ENCODE measurements at places on chromosomes 3 and 15.

GRCh38 chr15:55239440-55240124 is 42.8 kb upstream of the RSL24D1 start:
- no peak for DNase-seq

DNA sequence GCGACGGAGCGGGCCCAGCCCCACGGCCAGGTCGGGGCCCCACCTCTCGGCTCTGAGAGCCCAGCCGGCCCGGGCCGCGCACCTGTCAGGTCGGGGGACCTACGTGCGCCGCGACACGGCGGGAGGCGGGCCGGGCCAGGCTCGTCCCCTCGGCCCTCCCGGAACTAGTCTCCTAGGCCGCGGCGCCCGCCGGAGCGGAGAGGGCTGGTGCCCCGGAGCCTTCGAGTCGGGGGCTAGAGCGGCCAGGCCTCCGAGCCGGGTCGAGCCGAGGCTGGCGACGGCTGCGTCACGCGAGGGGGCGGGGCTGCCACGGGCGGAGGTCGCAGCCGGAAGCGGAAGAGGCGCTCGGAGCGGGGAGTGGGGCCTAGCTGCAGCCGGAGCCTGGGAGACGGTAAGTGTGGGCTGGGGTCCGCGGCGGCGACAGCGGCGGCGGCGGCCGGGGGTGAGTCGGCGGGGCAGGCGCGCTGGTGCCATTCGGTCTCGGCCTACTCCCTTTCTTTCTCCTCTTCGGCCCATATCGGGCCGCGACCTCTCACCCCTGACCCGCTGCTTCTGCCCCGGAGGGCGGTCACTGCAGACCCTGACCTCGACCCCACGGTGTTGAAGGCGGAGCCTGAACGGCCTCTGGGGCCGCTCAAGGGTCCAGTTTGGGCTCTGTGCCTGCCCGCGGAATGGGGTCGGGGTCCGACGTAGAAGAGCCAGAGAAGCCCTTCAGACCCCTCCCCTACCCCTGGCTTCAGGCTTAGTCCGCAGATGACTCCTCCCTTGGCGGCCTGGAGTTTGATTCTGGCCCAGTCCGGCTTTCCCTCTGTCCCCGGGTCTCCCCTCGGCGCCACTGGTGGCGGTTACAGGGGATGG is at the start of gene CLK3:
CLK3 (plus strand) TSS at position 329 of the 858 bp plus-strand sequence. CDS start 3,361 bp downstream, outside the sequence.
- DNase-seq: peak; percentile 71

GRCh38 chr3:150247441-150247840 is 160.7 kb upstream of the TSC22D2 start:
- DNase-seq: no peak

DNA sequence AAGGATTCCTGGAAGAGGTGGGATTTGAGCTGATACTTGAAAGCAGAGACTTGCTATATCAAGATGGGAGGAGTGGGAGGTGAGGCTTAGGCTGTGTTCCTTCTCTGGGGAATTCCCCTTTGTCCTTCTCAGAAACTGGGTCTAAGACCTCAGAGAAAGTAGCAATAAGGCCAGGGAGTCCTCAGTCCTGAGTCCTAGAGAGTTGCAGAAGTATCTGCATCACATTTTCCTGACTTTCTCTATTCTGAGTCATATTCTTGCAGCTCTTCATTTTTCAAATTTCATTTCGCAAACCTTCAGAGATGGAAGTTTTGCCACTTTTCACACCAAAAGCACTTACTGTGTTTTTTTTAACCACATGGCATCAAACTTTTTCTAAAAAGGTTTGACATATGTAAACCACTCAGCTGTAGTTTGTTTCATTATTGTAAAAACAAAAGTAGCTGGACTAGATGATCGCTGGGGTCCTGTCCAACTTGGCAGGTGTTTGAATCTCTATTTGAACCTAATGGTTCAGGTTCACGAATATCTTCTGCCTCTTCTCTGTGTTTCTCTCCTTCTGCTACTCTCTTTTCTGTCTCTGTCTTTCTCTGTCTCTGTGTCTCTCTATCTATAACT is 21.3 kb downstream of the COLQ start:
- DNase-seq: no peak

GRCh38 chr15:77645602-77646001 is 12.9 kb upstream of the LINGO1 start:
- no peak for DNase-seq

- no peak for DNase-seq
Measured at GRCh38 chr3:24100696-24101402, 155.8 kb downstream of the NR1D2 start.

GRCh38 chr3:63037116-63037515 is 161.9 kb upstream of the CADPS start:
- no peak for DNase-seq

GRCh38 chr3:180881065-180881801 is 31.2 kb upstream of the FXR1 start:
- no peak for DNase-seq

- no peak for DNase-seq
Measured at GRCh38 chr3:150248888-150249681, 159.0 kb upstream of the TSC22D2 start.

- DNase-seq: no peak
Measured at GRCh38 chr3:13042127-13042701, 31.0 kb downstream of the IQSEC1 start.

DNA sequence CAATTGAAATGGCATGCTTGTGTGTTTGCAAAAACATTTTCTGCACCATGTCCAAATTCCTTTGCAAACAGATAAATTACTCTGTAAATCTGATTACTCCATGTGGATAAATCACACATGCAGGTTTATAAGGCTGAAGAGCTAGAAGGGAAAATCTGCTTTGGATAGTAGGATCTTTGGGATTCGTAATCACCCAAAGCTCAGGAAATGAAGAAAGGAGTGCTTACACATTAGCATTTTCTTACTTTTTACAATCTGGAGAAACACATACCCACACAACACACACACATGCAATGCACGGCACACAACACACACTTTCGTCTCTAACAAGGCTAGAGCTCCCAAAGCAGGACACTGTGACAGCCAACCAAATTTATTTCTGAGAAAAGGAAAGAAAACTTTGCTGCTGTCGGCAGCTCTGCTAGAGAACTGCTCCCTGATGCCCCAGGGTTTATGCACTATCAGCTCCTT is 2.1 kb downstream of the LSAMP start:
- no peak for DNase-seq

DNA sequence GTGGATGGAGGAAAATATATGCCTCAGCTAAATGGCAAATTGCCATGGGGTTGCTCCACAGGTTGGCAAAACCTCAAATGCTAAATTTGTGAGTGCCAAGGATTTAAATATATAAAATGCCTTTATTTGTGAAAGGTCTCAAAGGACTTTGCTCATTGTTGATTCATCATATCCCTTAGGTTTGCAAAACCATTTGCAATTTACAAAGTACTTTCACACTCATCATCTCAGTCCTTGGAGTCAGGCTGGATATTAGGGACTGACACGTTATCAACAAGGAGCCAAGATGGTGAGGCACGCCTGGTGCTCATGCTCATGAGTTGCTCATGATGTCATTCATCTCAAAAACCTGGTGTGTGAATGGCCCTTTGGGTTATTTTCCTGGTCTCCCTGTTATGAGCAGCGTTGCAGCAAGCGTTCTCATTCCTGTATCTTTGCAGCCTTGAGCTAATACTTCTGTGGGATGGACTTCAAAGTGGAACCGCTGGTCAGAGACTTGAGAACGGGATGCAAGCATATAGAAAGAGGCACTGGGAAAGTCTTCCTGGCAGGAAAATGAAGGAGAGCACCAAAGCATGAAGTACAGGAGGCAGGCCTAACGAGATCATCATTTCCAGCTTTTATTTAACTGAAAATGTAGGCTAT is 66.0 kb downstream of the MYO1E start:
- DNase-seq: no peak

GRCh38 chr3:88195951-88196434 is 46.2 kb downstream of the C3orf38 start:
- DNase-seq: no peak

- DNase-seq: no peak
Measured at GRCh38 chr3:182981038-182981380, 671 bp upstream of the DCUN1D1 start.

GRCh38 chr3:58334013-58334321 is 1.3 kb downstream of the PXK start:
- no peak for DNase-seq

GRCh38 chr15:86444527-86444926 is 364.9 kb downstream of the AGBL1 start:
- DNase-seq: no peak

GRCh38 chr3:44870375-44871061 is 3.9 kb upstream of the TGM4 start:
- DNase-seq: peak; percentile 37

DNA sequence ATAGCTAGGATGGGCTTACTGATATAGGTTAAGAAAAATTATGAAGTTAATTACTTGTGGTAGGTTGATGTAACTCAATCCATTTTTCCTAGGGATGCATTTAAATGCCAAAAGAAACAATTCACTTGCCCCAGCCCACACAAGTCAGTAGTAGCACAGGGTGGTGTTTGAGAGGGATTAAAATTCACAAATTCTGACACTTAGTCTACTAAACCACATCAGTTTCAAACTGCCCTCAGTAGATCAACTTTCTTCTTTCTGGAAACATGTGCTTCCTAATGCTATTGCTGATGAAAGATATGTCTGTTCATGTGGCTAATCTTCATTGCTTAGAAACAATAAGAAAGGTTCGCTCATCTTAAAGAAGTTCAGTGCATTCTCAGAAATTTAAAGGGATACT is 160.6 kb downstream of the EPHA3 start:
- no peak for DNase-seq

- DNase-seq: no peak
Measured at GRCh38 chr3:126478581-126479310, 3.1 kb upstream of the ZXDC start.

DNA sequence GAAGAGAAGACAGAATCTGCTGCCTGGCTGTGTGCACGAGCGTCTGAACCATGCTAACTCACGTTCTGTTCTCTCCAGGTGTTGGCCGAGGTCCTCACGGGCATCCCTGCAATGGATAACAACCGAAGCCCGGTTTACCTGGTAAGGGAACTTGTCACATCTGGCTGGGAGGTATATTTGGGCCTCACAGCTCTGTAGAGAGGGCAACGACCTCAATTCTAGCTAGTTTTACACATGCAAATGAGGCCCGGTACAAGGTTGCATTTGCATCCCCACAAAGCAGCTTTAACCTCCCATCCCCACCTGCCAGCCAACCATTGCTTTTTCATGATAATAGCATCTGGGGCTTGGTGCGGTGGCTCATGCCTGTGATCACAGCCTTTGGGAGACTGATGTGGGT is 22.0 kb upstream of the TATDN2 start:
- no peak for DNase-seq

DNA sequence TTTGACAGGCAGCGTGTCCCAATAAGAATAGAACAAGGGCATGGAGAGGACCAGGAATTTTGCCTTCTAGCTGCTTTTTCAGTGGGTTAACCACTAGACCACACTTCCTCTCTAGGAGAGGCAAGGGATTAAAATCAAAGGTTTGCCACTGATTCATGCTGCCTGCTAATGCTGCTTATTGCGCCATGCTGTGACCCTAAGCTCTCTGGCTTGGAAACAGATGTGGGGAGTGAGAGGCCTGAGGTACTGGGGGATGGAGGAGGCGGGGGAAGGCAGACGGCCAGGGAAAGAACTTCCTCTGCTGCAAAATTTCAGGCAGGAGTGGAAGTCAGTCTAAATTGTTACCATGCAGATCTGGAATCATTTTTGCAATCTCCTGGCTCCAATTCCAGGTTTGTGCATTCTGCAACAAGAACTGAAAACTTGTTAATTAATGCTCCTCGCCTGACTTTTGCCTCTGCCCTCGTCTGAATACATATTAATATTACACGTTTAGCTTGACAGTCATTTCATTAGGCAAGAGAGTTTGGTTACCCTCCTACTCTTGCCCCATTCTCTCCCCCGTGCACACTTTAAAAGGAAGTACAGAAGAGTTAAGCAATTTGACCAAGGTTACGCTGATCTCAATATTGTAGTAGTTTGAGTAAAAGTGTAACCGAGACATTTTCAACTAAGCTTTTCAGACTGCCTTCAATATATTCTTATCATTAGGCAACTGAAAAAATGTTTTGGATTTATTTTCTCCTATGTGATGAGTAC is 121.7 kb upstream of the SPRED1 start:
- no peak for DNase-seq

- no peak for DNase-seq
Measured at GRCh38 chr15:89400116-89400781, 65.6 kb upstream of the POLG start.

DNA sequence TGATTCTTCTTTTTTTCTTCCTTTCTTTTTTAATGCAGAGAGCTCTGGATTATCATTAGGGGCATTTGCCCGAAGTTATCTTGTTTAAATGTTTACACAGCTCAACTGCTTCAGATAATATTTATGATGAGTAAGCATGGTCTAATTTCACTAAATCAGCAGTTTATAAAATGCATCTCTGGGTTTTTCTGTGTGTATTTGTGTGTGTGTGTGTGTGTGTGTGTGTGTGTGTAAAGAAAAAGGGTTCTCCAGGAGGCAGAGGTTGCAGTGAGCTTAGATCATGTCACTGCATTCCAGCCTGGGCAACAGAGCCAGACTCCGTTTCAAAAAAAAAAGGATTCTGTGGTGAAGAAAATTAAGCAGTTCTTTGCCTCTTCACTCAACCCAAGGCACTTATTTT is 25.9 kb upstream of the TNFSF10 start:
- DNase-seq: no peak

GRCh38 chr3:31288641-31289100 is 244.1 kb upstream of the STT3B start:
- DNase-seq: no peak
